Skin of body (tissue), 3 donors: ENCODE measurements at places on chromosomes 13 and 19. TPM values are rescaled to one million over a fixed set of nuclear protein-coding genes. Genes with fewer than 3 reads are reported as not detected.

DNA sequence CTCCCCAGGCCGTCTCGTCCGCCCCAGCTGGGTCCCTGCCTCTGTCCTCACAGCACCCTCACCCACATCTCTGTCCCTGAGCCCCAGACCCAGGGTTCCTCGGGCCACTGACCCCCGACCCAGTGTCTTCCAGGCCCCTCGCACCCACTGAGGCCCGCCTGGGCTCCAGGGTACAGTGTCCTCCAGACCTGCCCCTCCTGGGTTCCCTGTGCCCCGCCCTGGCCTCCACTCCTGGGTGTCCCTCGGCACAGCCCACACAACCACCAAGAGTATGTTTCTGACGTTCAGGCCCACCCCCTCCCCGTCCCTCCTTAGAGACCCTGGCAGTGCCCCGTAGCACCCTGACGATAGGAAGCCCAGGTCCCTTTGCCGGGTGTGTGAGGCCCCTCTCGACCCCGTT, 22.6 kb upstream of the NCCRP1 start:
- no peak for DNase-seq

GRCh38 chr19:49672131-49672919, 4.7 kb upstream of the PRMT1 start:
- DNase-seq, result no peak

GAPDHS gene
- 0.20 TPM for total RNA-seq

- no peak for DNase-seq
These were observed 12.9 kb upstream of the RNF113B start for GRCh38 chr13:98189841-98190505.

DNA sequence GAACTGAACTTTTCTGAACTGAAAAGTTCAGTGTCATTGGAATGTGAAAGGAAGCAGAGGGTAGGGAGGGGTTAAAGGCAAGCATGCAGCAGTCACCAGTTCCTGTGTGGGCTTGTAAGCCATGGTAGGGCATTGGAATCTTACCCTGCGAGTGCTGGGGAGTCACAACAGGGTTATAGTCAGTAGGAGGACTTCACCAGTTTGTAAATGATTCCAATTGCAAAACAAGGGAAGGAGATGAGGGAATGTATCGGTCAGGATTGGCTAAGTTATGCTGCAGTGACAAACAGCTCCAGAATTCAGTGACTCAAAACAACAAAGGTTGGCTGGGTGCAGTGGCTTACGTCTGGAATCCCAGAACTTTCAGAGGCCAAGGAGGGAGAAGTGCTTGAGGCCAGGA, 12.8 kb downstream of the LYPD3 start:
- DNase-seq, result no peak

OCEL1 gene
- 3.7 TPM for total RNA-seq

NUFIP1 gene
- 3.9 TPM for total RNA-seq

DNA sequence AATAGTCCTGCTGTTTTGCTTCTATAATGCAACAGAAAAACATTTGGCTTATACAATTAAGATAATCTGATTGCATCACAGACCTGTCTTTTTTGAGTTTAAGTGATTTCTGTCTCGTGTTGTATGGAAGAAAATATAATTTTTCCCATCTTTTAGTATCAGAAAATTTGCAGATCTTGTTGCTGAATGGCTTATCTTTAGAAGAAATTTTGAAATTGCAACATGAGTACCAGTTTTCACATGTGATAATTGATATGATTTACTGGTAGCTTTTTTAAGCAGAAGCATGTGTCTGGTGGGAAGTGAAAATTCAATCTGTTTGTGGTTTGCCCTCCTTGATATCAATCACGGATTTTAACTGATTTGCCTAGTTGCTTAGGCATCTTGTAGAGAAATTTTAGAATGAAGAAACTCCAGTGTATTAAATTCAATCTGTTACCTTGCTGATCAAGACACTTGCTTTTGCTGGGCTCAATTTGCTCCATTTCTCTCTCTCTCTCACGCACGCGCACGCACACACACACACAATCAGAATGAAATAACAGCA, 89.8 kb upstream of the MYCBP2 start:
- DNase-seq, result no peak

CYP2B6 gene
- total RNA-seq, result 0.20 TPM

GRCh38 chr13:43044720-43045301, 21.4 kb downstream of the DNAJC15 start:
- DNase-seq, result no peak

TPGS1 gene
- 10.6 TPM for total RNA-seq

PTGIR gene
- 3.8 TPM for total RNA-seq

DNA sequence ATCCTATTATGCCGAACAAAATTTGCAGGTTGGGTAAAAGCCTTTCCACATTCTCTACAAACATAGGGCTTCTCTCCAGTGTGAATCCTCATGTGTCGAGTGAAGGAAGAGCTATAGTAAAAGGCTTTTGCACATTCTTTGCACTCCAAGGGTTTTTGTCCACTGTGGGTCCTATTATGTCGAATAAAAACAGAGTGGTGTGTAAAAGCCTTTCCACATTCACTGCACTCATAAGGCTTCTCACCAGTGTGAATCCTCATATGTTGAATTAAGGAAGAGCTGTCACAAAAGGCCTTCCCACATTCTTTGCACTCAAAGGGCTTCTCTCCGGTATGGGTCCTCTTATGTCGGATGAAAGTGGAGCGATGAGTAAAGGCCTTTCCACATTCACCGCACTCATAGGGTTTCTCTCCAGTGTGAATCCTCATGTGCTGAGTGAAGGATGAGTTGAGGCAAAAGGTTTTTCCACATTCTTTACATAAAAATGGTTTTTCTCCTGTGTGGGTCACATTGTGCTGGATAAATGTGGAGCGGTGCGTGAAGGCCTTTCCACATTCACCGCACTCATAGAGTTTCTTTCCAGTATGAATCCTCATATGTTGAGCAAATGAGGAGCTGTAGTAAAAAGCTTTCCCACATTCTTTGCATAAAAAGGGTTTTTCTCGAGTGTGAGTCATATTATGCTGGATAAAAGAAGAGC, 13.6 kb downstream of the ZNF599 start:
- no peak for DNase-seq

DNA sequence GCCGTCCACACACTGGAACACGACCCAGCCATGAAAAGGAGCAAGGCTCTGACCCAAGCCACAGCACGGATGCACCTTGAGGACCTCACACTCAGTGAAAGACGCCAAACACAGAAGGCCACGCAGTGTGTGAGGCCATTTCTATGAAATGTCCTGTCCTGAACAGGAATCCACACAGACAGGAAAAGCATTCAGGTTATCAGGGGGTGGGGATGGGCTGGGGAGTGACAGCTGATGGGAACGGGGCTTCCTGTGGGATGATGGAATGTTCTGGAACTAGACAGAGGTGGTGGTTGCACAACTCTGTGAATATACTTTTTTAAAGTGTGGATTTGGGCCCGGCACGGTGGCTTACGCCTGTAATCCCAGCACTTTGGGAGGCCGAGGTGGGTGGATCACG, 30.6 kb downstream of the GPX4 start:
- no peak for DNase-seq

GRCh38 chr19:53809518-53810186, 14.5 kb downstream of the NLRP12 start:
- peak; percentile 11 for DNase-seq

ZNF613 gene
- 5.6 TPM for total RNA-seq

DNA sequence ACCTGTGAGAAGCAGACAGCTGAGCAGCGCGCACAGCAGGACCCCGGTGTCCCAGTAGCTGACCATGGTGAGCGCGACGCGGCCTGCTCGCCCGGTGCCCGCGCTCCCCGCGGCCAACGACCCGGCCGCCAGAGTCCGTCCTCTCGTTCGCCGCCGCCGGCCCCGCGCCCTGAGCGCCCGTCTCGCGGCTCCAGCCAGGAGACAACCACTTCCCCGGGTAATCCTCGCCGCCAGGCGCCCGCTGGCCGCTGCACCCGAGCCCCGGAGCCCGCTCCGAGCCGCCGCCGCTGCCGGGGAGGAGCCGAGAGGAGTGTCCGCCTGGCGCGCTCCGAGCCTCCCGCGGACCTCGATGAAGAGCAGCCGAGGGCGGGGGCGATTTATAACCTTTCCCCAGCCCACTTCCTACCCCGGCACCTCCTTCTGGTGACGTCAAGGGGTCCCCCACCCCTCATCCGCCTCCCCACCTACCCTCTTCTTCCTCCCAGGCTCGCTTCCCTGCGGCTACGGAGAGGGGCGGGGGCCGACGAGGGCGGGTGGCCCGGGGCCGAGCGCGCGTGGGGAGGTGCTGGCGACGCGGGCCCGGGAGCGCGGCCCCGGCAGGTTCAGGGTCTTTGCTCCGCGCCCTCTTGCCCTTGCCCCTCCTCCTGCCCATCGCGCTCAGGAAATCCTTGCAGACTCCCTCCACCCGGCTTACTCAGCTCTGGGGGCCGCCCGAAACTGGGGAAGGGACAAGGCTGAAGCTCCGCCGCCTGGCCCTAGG, at the start of gene FLT1:
FLT1 (minus strand) TSS at position 351 of the 760 bp plus-strand sequence; CDS start at position 66, 285 bp downstream.
- DNase-seq, result peak; percentile 8

GRCh38 chr13:25857830-25858229, 194.0 kb downstream of the SHISA2 start:
- no peak for DNase-seq

NCR1 gene
- 0.30 TPM for total RNA-seq

- DNase-seq, result no peak
These were observed 2.3 kb upstream of the ZNF865 start for GRCh38 chr19:55603115-55603514.

CBY2 gene
- total RNA-seq, result not detected

GRCh38 chr19:48866692-48867091, 1.7 kb downstream of the PLEKHA4 start:
- DNase-seq, result no peak

- peak; percentile 45 for DNase-seq
These were observed 62.6 kb downstream of the KDM4B start for GRCh38 chr19:5031231-5032100.
